ENCODE measurements at places on chromosomes 1 and 21.

GRCh38 chr1:147549526-147549925, 8.2 kb downstream of the BCL9 start:
- no peak for DNase-seq

GRCh38 chr1:246794828-246795671, 70.8 kb downstream of the SCCPDH start:
- no peak for DNase-seq

GRCh38 chr1:71435951-71436350, 355.1 kb upstream of the ZRANB2 start:
- DNase-seq = peak; percentile 2

DNA sequence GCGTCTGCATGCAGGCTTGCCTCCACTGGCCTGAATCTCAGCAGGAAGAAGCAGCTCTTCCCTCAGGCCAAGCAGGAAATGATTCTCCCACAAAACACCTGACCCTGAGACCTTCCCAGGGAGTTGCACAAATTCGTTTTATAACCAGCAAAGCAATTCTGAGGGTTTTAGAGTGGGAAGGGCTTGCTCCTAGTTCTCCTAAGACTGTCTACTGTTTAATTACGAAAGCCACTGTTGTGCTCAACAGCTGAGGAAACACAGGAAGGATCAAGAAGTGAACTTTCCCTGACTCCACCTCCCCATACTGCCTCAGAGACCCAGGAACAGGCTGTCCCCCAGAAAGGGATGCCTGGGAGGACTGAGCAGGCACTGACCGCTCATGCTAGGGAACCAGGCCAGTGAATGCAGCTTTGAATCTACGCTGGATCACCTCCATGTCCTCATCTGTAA, 37.0 kb upstream of the PUM1 start:
- DNase-seq = peak; percentile 55
